ENCODE measurements at places on chromosomes 12 and 14.

DNA sequence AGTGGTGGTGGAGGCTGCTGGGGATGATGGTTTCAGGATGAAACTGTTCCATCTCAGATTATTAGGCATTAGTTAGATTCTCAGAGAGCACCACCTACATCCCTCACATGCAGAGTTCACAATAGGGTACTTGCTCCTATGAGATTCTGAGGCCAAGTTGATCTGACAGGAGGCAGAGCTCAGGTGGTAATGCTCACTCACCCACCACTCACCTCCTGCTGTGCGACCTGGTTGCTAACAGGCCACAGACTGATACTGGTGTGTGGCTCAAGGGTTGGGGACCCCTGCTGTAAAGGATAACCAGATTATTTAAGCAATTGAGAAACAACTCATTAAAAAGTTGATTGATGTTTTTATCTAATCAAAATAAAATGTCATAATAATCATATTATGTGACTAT is 248.5 kb downstream of the RERGL start:
- no peak for DNase-seq

- no peak for DNase-seq
These were observed 73.0 kb downstream of the ALG10B start for GRCh38 chr12:38389614-38390013.

DNA sequence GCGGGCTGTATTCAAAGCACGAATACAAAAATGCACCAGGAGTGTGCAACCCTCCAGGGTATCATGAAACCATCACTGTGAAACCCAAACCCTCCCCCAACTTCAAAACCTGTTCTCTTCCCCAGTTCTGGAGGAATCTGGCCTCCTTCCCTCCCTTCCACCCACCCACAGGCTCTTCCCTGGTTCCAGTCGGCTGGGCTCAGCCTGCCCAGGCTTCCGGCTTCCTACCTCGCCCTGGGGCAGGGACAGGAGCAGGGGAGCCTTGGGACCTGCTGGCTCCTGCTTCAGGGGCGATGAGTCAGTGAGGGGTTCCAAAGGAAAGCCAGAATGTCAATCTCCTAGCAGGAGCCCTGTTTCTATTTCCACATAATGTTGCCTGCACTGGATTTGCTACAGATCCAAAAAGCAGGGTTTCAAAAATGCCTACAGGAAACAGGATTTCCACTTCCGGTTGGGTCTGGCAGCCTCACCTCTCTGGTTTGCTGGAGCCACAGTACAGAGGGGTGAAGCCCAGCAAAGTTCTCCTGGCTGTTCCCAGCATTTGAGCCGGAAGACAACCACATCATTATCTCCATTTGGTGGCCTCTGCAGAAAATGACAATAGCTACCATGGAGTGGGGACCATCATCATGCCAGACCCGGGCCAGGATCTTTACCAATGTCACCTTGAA is 278.3 kb downstream of the DPF3 start:
- no peak for DNase-seq

DNA sequence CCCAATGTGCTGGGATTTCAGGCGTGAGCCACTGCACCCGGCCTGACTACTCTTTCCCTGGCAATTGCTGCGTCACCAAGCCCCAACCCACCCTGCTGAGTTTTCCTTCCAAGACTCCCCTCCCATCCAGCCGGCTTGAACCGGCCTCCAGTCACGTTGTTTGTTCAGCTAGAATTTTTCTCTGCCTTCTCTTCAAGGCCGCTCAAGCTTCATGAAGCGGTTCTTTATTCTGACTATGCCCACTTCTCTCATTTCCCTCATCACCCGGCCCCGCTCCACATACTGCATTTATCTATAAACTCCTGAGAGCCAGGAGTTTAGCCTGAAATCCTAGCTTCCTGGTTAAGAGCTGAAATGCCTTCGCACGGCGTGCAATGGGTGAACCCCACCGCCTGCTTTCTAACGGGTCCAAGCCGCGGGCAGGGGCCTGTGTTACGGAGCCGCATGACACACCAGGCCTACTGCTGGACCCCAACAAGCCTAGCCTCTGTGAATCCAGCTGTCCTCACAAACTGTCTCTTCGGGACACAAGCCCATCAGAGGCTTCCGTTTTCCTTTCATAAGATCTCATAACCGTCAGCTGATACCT is 999 bp upstream of the DCAF4 start:
- DNase-seq = no peak

DNA sequence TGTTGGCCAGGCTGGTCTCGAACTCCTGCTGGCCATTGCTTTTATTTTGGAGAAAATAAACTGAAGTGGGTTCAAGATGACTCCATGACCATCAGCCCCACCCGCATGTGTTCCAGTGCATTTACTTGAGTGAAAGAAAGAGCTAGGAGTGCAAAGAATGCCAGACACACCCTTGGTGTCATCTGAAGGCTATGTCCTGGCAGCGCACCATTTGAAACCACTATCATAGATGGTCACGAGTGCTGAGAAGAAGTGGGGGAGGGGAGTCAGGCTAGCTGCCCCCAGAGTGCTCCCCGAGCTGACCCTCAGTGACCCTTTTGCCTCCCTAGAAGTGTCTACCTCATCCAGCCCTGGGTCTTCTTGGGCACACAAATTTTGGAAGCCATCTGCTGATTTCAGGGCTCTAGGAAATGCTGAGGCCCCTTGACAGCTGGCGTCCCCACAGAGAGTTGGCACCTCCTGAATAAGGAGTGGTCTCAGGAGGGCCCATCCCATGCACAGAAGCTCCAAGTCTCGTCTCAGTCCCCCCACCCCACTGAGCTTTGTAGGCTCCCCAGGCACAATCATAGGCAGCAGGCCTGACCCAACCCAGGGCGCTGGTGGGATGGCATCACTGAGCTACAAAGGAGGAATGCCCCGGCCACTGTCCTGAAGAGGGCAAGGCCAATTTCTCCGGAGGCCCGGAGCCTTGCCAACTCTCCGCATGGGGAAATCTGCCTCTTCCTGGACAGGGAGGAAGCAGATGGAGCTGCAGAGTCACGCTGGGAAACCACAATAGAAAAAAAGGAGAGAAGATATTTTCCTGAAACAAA is 28.0 kb downstream of the PXN start:
- DNase-seq = no peak

- DNase-seq = no peak
These were observed 50.8 kb upstream of the GARIN6 start for GRCh38 chr12:99596762-99597161.
